Activated CD8-positive, alpha-beta T cell treated with anti-CD3 and anti-CD28 coated beads, Interleukin-2, amount 10 ng/mL, durations not matched to agents 7 days and 5 days (primary cell): ENCODE measurements at places on chromosomes 16 and 17. TPM values are rescaled to one million over a fixed set of nuclear protein-coding genes. Genes with fewer than 3 reads are reported as not detected.
A peak's percentile ranks its signal among the peaks of the same experiment; 100 is the strongest.

DNA sequence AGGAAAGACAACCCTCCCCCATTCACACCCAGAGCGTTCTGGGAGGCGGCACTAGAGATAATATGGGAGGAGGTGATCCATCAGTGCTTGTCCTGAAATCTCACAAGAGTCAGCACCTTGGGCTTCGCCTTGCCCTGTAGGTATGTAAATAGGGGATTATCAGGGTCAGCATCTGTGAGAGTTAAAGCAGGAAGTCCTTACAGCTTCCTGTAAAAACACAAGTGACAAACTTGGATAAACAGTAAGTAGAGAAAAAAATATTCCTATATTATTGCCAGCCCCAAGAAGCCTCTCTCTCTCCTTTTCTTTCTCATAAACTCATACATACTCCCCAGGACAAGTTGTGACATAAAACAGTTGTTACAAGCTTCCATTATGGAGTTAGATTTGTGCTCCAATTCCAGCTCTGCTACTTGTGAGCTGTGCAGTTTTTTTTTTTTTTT lies 187.7 kb downstream of the MAF start:
- no peaks in the 10 kb centered on the region for H3K36me3 ChIP-seq
- DNase-seq: no peak
- H3K4me1 ChIP-seq: peaks cover 28% of the 10 kb centered on the region
- H3K27me3 ChIP-seq: peaks cover 11% of the 10 kb centered on the region

GRCh38 chr17:73343739-73344454 lies 32.1 kb upstream of the CDC42EP4 start:
- no peak overlapping the region for H3K27ac ChIP-seq
- DNase-seq: no peak
- H3K36me3 ChIP-seq: no peaks in the 10 kb centered on the region
- no peak overlapping the region for H3K4me3 ChIP-seq
- no peaks in the 10 kb centered on the region for H3K4me1 ChIP-seq
- H3K27me3 ChIP-seq: no peaks in the 10 kb centered on the region

DNA sequence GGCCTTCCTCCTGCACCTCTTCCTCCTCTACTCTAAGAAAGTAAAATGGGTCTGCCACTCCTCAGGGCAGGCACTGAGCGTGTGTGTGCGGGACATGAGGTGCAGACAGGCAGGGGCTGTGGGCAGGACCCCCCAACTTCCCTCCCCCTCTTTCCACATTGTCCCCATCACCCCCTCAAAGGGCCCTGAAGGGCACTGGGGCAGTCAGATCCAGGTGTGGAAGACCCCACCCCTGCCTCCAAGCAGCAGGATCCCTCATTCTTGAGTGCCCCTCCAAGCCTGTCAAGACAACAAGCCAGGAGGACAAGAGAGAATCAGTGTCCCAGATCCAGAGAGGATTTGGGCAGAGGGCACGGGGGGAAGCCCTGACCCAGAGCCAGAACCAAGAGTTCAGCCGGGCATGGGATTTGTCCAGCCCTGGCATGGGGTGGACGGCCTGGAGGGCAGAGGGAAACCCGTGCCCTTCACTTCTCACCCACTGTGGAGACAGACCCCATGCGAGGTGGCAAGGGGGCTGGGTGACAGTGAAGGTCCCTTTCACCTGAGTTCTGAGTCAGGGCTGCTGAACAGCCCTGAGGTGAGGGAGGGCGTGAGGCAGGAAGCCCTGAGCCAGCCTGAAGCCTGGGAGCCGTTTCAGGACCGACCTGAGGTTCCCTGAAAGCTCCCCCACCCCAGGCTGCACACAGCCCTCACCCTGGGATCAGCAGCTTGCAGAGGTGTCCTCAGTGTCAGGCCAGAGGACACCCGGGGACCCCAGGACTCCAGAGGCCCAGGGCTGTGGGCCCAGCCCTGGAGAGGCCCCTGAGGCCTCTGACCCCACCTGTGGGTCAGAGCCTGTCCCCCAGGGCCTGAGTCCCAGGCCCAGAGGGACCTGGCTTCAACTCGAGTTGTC lies 45.8 kb downstream of the USP22 start:
- no peaks in the 10 kb centered on the region for H3K27me3 ChIP-seq
- H3K4me3 ChIP-seq: no peak overlapping the region
- peaks cover 36% of the 10 kb centered on the region for H3K4me1 ChIP-seq
- no peak overlapping the region for H3K27ac ChIP-seq
- H3K36me3 ChIP-seq: peaks cover 25% of the 10 kb centered on the region
- DNase-seq: no peak

DNA sequence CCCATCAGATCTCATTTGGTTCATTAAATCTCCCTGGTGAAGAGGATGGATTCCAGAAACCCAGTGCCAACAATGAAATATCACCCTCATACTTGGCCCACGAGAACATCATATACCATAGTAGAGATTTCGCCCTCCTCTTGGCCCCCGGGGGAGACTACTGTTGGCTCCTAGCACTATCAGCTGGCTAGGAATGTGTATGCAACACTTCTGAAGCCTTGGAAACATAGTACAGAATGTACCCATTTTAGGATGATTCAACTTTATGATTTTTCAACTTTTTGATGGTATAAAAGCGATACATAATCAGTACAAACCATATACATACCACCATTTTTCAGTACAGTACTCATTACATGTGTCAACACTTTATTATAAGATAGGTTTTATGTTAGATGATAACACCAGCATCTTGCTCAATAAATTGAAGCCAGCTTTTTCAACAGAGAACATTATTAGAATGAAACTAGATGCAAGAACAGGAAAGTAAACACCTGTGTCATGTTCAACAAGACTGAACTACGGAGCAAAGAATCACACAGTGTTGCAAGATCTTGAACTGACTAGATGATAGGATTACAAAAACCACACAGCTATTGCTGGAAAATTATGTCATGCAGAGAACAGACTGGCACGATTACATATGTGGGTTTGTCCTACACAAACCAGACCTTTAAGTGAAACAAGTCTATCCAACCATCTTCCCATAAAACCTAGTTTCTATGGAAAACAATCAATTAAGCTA lies 17.2 kb downstream of the RSL1D1 start:
- no peaks in the 10 kb centered on the region for H3K27me3 ChIP-seq
- H3K27ac ChIP-seq: no peak overlapping the region
- no peaks in the 10 kb centered on the region for H3K4me1 ChIP-seq

DNA sequence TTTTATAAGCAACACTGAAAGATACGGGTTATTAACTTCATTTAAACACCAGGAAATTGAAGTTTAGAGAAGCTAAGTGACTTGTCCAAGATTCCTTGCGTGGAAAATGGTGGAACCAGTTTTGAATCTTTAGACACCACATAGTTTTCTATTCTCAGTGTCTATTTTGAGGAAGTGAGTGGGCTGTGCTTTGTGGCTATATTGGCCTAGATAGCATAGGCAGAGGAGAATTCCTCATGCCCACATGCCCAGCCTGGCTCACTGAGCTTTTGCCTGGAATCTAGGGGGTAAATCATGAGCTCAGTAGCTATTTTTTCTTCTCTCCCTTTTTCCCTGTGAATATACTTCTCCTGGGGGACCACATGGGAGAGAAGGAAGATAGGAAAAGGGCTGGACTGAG lies 431.3 kb downstream of the HS3ST3B1 start:
- no peaks in the 10 kb centered on the region for H3K4me1 ChIP-seq
- no peak overlapping the region for H3K4me3 ChIP-seq
- DNase-seq: no peak
- no peak overlapping the region for H3K27ac ChIP-seq
- H3K27me3 ChIP-seq: no peaks in the 10 kb centered on the region
- no peaks in the 10 kb centered on the region for H3K36me3 ChIP-seq

DNA sequence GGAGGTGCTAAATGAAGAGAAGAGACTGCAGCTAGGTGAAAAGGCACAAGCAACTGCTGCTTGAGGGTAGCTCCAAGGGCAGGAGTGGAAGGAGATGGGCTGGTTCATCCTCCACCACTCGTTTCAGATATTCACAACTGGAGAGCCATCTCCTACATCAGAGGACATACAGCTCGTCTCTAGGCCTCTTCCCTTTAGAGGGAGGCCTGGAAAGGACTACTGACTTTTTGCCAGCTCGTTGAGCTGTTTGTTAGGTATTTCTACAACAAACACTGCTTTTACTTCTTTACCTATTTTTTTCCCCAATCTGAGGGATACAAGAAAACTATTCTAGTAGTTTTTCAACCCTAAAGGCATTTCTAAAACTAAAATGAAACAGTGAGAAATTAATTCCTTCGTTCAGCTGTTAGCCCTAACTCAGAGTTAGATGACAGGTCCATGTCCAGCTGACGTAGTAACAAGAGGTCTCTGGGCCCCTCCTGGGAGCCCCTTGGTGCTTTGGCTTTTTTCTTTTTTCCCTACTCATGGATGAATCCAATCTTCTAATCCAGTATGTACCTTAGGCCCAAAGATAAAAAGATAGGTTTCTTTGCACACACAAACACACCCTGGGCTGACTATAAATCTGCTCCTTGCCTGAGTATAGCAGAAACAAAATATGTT lies 47.8 kb upstream of the TBX2 start:
- H3K4me3 ChIP-seq: no peak overlapping the region
- no peak overlapping the region for H3K27ac ChIP-seq
- no peak for DNase-seq

DNA sequence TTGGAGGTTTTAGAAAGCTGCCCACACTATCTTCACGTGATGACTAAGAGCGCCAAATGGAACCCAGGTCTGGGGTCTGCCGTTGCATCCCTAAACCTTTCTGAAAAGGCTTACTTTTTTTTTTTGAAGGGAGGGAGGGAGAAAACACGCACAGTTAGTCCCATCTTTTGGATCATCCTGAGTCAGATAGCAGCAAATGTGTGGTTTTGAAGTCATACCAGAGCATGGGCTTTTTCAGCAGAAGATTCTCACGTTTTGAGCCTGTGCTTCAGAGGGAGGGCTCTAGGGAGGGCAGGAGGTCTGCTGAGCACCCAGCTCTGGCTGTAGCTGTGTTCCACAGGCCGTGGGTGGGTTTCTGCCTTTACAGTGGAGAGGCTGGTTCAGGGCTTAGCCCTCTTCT lies 194.7 kb downstream of the SNX29 start:
- H3K4me1 ChIP-seq: no peaks in the 10 kb centered on the region
- H3K36me3 ChIP-seq: no peaks in the 10 kb centered on the region
- H3K27ac ChIP-seq: no peak overlapping the region
- H3K4me3 ChIP-seq: no peak overlapping the region
- H3K27me3 ChIP-seq: no peaks in the 10 kb centered on the region
- no peak for DNase-seq

DNA sequence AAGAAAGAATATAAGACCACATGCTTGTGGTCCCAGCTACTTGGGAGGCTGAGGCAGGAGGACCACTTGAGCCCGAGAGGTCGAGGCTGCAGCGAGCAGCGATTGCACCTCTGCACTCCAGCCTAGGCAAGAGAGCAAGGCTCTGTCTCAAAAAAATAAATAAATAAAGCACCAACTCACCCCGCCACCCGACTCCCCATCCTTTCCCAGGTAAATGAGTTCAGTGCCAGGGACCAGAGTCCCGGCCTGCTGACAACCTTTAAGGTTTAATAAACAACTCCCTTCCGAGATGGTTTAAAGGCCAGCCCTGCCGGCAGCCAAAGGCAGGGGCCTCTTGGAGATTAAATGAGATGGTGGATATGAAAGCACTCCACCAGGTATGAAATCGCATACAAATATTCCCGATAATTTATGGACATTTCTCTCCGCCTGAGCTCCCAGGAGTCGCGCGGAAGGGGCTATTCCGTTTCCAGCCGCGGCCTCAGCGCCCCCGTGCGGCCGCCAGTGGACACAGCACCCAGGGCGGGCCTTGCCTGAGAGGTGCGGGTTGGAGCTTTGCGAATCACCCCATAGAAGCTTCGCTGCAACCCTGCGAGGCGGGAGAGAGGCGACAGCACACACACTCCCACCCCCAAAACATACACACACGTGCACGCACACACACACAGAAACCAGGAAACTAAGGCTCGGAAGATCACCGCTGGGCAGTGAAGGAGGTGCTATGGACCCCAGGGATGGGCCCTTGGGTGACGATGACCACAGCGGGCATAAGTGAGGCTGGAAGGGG lies 4.0 kb upstream of the RPL38 start:
- peaks cover 15% of the 10 kb centered on the region for H3K27me3 ChIP-seq
- peak; percentile 76 for DNase-seq
- no peak overlapping the region for H3K4me3 ChIP-seq

- no peak for DNase-seq
- peak overlapping the region; percentile 78 for H3K27ac ChIP-seq
- peaks cover 16% of the 10 kb centered on the region for H3K36me3 ChIP-seq
- peak overlapping the region; percentile 51 for H3K4me3 ChIP-seq
These were observed 10.5 kb downstream of the MNT start for GRCh38 chr17:2390199-2390836.

- no peak overlapping the region for H3K4me3 ChIP-seq
- DNase-seq: no peak
- no peaks in the 10 kb centered on the region for H3K4me1 ChIP-seq
- no peak overlapping the region for H3K27ac ChIP-seq
- peaks cover 6% of the 10 kb centered on the region for H3K27me3 ChIP-seq
These were observed 626.1 kb downstream of the HS3ST4 start for GRCh38 chr16:26317885-26318284.

DNA sequence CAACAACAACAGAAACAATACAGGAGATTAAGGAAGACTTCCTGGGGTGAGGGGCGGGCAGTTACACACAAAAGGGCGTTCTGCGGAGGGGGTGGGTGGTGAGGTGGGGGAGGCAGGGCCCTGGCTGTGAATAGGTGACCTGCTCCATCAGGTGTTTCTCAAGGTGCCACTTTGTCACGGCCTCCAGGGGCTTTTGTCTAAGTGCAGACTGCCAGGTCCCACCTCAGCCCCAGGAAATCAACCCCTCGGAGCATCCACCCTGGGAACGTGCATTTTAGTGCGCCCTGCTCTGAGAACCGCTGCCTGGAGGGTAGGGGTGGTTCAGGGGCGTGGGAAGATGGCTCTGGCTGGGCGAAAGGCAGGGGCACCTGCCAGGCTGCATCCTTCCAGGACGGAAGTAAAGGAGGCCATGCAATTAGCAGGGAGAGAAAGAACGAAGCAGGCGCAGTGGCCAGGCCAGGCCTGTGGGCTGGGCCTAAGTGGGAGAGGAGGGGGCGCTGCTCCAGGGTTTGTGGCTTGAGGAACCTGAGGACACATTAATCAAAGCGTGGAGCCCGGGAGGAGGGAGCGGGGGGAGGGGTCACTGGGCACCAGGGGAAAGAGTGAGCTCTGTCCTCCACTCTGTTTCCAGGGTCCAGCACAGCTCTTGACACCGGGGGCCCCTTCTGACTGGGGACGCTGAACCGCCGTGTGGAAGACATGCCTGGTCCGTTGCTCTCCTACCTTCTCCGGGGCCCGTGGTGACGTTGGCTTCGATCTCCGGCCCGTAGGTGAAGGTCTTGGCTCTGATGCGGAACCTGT lies 49.4 kb upstream of the CDC42EP4 start:
- H3K27ac ChIP-seq: no peak overlapping the region
- H3K36me3 ChIP-seq: no peaks in the 10 kb centered on the region
- no peak overlapping the region for H3K4me3 ChIP-seq
- no peak for DNase-seq
- H3K4me1 ChIP-seq: no peaks in the 10 kb centered on the region

RNF135 gene
- total RNA-seq: 5.4 TPM

NACA2 gene
- total RNA-seq: not detected

RND2 gene
- total RNA-seq: not detected

TP53TG3F gene
- not detected for total RNA-seq

CRHR1 gene
- not detected for total RNA-seq

TBC1D3D gene
- 0.23 TPM for total RNA-seq

MAPT gene
- total RNA-seq: 0.11 TPM
